Smooth muscle cell of trachea (primary cell): ENCODE measurements at places on chromosomes 16 and 17. TPM values are rescaled to one million over a fixed set of nuclear protein-coding genes. Genes with fewer than 3 reads are reported as not detected.

Gene PPM1D
- 10.5 and 13.9 TPM in 2 replicates for total RNA-seq

Gene TNRC6C
- total RNA-seq: 5.3 and 7.6 TPM in 2 replicates

Gene GRN
- 246 and 1,457 TPM in 2 replicates for total RNA-seq

Gene CRHR1
- not detected in 2 replicates for total RNA-seq

Gene ARHGAP44
- total RNA-seq: 1.2 TPM in 2 replicates

Gene IKZF3
- 0.33 TPM in 1 of 2 replicates, not detected in the other for total RNA-seq

Gene C1QTNF8
- not detected in 2 replicates for total RNA-seq

Gene BAHCC1
- 7.4 and 7.6 TPM in 2 replicates for total RNA-seq

Gene CACNA1H
- total RNA-seq: 0.15 and 0.33 TPM in 2 replicates

Gene CDRT4
- 1.3 and 1.8 TPM in 2 replicates for total RNA-seq

Gene ZG16
- total RNA-seq: not detected in 2 replicates

Gene ENPP7
- not detected in 2 replicates for total RNA-seq
